ENCODE measurements at places on chromosomes 3 and 15.
A peak's percentile ranks its signal among the peaks of the same experiment; 100 is the strongest.

DNA sequence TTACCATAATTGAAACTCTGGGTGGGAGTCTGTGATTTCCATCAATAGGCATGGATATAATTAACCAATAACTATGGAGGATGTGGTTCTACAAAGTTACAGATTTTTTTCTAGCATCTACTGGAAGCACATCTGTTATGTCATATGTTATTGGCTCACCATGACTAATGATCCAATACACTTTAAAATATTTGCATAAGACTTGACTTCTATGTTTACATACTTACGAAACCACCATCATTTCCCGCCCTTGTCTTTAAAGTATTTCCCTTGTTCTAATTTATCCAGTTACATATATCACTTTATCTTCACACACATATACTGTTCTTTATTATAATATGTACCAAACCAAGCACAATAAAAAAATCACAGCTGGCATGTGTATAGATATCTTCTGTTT lies 380.3 kb upstream of the CBLB start:
- no peak for DNase-seq

GRCh38 chr3:80994085-80994665 lies 767.3 kb downstream of the GBE1 start:
- no peak for DNase-seq

DNA sequence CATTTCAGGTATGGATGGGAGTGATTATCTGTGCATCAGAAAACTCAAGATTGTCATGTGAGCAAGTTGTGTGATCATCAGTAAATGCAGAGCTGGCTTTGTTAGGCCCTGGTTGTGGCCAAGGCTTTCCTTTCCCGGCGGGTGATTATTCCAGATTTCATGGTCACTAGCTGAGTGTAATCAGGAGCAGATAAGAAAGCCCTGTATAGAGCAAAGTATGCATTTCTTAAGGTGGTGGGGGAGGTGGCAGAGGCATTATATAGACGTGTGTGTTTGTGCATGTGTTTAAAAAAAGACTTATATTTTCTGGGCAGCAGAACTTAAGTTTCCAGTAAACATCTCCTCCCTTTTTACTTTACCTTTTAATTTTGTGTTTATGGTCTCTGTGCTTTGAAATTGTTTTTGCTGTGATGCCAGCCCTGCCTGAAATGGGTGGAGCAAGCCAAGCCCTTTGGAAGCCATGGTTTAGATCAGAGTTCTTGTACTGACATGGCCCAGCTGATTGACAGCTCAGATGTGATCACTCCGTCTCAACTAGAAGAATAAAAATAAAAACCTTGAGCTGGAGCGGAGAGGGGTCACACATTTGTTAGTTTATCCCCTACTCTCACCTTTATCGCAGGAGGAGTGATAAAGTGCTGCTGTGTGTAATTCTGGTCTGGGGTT lies 22.2 kb downstream of the SMAD3 start:
- no peak for DNase-seq

- DNase-seq: no peak
These were observed 30.3 kb downstream of the SYN2 start for GRCh38 chr3:12034440-12034839.

DNA sequence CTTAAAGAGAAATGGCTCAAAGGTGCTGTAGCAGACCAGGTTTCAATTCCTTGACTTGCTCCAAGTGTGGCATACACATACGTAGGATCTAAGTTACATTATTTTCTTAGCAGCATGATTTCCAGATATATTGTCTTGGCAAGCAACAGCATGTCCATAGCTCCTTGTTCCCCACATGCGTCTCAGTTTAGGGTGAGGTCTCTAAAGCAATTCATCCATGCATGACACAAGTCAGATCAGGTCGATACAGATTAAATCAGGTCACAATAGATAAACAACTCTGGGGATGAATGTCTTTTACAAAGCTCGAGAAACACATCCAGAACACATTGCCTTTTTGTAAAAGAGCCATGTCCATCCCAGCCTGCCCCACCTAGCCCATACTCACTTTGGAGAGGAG lies 108.9 kb upstream of the ABHD17C start:
- DNase-seq: no peak

GRCh38 chr15:78453447-78453846 lies 15.4 kb downstream of the IREB2 start:
- DNase-seq: no peak

GRCh38 chr3:33746416-33747116 lies 28.5 kb upstream of the CLASP2 start:
- no peak for DNase-seq

DNA sequence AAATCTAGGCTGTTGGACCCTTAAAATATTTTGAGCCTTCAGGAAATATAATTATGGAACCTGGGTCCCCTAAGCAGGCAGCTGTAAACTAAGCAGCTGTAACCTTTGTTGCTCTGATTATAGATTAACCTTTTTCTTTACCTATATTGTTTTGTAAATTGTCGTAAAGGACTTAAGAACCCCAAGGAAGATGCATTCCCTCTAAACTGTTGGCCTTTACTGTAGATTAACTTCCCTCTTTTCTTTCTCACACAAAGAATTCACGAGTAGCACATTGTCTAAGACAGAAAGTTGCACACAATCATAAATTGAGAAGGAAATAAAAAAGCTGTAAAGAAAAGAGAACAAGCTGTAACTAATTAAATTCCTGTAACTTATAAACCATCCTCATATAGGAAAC lies 877.3 kb downstream of the ROBO2 start:
- DNase-seq: no peak

DNA sequence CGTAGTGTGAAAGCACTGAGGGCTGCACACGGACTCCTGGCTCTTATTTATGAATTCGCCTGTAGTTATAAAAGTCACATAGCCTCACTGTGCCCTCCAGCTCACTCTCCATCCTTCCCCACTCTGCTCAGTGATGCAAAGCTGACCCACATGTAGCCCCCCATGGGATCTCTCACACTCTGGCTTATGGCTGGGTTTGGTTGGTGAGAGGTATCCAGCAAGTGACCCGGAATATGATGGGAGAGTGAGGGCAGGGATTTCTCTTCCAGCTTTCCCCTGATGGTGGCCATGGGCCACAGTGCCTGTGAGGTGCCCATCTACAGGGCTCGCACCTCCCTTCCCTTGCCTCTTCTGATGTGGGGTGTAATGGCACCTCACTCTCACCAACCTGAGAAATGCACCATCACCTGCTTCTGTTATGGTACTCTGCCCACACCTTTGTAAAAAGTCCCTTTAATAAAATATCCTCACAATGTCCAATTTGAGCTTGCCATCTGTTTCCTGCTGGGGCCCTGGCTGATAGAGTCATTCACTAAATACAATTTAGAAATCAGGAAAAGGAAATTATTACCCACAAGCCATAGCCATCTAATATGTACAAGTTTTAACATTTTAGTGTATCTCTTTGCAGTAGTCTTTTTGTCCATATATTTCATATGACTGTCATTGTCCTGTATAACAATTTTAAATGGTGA lies 93.6 kb downstream of the SCN11A start:
- no peak for DNase-seq

DNA sequence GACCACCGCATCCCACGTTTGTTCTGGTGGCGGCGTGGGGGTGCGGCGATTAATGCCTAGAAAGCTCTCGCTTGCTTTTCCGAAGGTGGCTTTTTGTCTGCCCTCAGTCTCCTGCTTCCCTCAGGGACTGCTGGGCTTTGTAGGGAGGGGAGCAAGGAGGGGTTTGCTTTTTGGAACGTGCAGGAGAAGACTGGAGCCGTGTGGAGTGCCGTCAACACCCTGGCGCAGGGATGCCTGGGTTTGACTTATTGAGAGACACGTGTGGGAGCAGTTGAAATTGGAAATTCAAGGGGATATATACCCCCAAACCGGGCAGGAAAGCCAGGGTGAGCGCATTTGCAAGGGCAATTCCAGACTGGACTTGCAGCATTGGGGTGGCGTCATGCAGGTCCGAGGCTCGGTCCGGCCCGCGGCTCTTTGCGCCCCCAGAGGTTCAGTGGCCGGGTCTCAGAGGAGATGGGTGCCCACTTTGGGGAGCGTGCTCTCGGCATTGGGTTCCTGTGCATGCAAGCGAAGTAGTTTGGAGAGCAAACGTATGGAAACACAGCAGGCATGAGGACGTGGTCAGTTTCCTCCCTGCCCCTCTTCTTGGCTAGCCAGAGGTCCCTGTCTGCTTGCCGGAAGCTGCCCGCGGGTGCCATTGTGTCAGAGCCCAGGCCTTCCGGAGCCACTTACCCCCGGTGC lies 2.1 kb downstream of the EPHB1 start:
- DNase-seq: no peak

DNA sequence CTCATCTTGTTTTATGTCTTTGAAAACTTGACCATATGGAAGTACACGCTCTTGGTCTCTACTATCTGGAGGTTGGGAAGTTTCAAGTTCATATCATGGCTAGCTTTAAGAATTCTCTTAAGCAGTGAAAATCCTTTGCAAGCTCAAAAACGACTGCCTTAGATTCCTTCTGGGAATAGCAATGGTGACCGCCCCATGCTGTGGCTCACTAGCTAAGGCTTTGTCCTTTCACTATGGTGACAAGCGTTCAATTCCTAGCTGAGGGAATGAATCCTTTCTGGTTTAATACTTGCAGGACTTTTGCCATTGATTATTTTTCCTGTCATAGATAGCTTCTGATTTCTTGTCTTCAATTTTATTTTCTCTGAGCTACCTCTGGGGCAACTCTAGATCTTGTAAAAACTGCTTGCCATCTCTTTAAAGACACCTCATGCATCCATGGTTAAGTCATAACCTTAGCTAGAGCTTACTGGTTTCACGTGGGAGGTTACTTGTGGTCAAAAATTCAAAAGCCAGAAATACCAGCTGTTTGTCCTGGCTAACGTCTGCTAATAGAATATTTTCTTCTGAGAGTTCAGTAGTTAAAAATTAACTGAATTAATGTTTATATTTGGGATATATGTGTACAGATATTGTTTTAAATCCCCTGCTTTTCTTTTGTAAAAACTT lies 673.4 kb upstream of the CBLB start:
- peak; percentile 21 for DNase-seq

- no peak for DNase-seq
These were observed 16.1 kb downstream of the PAQR9 start for GRCh38 chr3:142947352-142947751.

GRCh38 chr3:194760494-194761137 lies 74.9 kb downstream of the FAM43A start:
- no peak for DNase-seq

DNA sequence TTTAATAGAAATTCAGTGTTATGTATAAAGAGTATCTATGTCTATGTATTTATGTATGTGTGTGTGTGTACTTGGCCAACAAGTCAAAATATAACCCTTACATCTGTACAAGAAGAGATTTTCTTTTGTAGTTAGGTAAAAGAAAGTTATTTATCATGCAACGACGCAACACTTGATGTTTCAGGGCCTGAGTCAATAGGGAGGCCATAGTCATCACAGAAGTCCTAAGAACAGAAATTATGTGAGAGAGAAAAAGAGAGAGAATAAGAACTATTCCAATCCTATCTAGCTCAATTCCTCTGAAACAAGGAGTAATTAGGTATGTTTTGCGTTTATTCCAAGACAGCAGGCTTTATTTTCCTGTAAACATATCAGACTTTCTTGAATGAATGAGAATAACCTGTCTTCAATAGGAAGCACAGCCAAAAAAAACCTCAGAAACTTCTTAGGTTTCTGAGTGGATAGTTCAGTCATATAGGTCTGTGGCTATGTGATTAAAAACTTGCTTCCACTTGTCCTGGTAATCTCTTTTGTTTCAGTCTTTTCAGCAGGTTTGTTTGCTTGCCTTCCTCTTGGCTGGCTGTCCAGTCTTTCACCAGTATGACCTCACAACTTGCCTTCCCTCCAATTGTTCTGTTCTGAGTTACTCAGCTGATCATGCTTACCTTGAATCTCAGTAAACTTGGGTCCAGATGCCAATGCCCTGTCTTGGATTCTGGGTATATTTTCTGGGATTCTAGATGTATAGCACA lies 382.4 kb upstream of the GBE1 start:
- no peak for DNase-seq

DNA sequence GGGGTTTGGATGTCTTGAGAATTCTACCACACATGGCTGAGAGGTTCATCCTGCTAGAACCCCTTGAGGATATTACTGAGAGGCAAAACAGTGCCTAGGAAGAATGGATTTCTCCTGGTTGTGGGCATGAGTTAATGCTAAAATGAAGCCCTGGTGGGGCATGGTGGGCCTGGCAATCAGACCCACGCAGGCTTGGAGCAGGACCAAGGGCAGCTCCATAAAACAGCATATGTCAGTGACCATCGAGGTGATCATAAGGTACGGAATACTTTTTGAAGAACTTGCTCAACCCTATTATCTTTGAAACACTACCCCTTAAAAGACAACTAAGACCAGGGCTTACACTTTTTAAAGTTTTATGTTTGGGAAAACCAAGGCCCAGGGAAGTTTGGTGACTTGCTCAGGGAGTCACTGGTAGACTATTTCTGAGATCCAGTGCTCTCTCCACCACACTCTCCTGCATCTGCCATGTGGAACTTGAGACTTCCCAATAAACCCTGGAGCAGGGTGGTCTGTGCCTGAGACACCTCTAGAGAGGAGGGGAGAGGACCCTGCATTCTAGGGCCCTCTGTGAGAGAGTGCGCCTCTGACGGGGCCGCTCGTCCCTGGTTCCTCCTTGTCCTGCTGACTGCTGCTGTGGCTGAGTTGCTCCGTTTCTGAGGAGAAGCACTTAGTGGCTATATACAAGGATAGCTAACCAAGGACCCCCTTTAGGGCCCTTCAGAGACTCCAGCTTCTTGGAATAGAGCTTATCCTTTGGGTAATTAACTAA lies 28.0 kb upstream of the TIMP4 start:
- no peak for DNase-seq

DNA sequence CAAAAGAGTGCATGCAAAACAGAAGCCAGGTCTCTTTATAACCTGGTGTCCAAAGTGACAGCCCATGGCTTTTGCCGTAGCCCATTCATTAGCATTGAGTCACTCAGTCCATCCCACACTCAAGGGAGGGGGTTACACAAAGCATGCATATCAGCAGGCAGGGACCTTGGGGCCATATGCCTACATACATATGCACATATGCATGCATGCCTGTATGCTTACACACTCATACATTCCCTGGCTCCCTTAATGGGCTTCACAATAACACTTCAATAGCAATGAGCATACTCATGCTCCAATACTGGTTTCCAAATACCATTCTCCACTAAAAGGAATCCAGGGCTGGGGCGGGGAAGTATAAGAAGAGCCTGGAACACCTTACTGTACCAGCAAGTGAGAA lies 22.0 kb downstream of the TRPM1 start:
- DNase-seq: no peak

DNA sequence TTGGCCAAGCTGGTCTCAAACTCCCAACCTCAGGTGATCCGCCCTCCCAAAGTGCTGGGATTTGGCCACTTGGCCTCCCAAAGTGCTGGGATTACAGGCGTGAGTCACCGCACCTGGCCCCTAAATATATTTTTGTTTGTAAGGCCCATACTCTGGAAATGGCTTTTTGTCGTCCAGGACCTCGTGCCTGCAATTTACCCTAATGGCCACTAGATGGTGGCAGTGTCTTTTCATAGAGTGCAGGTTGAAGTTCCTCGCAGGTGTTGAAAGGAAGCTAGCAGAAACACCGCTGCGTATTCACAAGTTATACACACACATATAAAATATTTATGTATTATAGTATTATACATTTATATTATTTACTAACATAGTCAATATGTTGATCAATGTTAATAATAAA lies 97.2 kb downstream of the LRTM1 start:
- DNase-seq: no peak

- no peak for DNase-seq
These were observed 82.7 kb downstream of the FOXB1 start for GRCh38 chr15:60086681-60087429.

Data from stromal cell of bone marrow (primary cell).